ENCODE measurements at places on chromosomes 12 and 14.

GRCh38 chr12:50162230-50162629 is 4.9 kb downstream of the CERS5 start:
- peaks cover 9% of the 10 kb centered on the region for H3K4me1 ChIP-seq
- H3K36me3 ChIP-seq, result no peaks in the 10 kb centered on the region
- DNase-seq, result peak; percentile 61
- H3K4me3 ChIP-seq, result no peak overlapping the region
- no peaks in the 10 kb centered on the region for H3K27me3 ChIP-seq

DNA sequence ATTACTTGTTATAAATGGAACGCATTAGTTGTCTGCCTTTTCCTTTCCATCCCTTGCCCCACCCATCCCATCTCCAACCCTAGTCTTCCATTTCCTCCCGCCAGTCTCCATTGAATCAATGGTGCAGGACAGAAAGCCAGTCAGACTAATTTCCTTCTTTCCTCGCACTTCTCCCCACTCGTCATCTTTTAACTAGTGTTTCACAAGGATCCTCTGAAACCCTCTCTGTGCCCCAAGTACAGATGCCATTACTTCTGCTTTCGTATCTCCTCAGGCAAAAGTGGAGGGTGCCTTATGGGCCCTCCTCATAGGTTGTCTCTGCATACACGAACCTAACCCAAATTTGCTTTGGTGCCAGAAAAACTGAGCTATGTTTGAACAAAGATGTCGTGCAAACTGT is 4.2 kb downstream of the DAZAP2 start:
- peaks cover 18% of the 10 kb centered on the region for H3K4me1 ChIP-seq
- H3K36me3 ChIP-seq, result peaks cover 37% of the 10 kb centered on the region
- no peak overlapping the region for H3K27ac ChIP-seq
- no peaks in the 10 kb centered on the region for H3K27me3 ChIP-seq
- no peak for DNase-seq

DNA sequence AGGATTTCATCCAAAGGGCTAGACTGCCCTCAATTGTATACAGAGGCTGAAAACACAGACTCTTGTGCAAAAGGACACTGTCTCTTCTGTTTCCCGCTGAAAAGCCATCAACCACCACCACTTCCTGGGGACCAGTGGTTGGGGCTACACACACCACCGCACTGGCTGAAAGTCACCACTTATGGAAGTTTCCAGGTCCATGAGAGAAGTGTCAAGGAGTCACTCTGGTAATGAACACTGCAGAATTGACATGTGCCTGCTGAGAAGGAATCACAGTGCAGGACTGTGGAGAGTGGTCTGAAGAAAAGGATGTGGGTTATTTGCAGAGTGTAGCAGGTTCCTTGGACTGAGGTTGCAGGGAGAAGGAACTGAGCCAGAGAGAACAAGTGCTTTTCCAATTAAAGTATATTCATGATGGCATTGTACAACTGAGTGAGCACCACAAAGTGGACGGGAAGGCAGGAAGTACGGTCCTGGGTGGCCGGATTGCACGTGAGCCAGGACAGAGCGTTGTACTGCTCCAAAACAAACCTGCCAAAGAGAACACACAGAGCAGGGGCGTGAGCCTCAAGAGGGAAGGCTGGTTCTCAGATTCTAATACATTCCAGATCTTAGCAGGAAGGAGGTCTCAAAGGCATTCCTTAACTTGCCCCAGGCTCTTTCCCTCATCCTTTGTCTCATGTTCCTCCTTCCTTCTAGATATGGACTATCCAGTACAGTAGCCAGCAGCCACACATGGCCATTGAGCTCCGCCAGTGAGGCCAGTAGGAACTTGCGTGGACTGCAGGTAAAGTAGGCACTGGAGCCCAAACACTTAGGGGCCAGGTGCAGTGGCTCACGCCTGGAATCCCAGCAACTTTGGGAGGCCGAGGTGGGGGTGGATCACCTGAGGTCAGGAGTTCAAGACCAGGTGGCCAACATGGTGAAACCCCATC is 316.4 kb downstream of the MED13L start:
- H3K4me1 ChIP-seq, result peaks cover 7% of the 10 kb centered on the region
- peaks cover 28% of the 10 kb centered on the region for H3K36me3 ChIP-seq
- no peak overlapping the region for H3K4me3 ChIP-seq
- H3K27ac ChIP-seq, result no peak overlapping the region
- H3K27me3 ChIP-seq, result no peaks in the 10 kb centered on the region

- no peak overlapping the region for H3K4me3 ChIP-seq
- peaks cover 4% of the 10 kb centered on the region for H3K36me3 ChIP-seq
- DNase-seq, result no peak
- 0 out of 2 replicates have a peak overlapping the region, but pooled peaks have one; percentile 21 for H3K27ac ChIP-seq
- no peaks in the 10 kb centered on the region for H3K27me3 ChIP-seq
Observed at GRCh38 chr12:105352940-105353635, 22.6 kb downstream of the C12orf75 start.
